Right ventricle myocardium superior (tissue), 1 donor: ENCODE measurements at places on chromosomes 13 and 19. TPM values are rescaled to one million over a fixed set of nuclear protein-coding genes. Genes with fewer than 3 reads are reported as not detected.

The PTGIR gene
- total RNA-seq: 2.6 TPM

The ACOD1 gene
- total RNA-seq: not detected

The ZNF433 gene
- total RNA-seq: 3.8 TPM

The INSR gene
- total RNA-seq: 71.9 TPM

The FSTL3 gene
- total RNA-seq: 27.4 TPM

The SLC7A10 gene
- 0.13 TPM for total RNA-seq

GRCh38 chr13:101382086-101382485 is 34.2 kb downstream of the NALCN start:
- DNase-seq: no peak

DNA sequence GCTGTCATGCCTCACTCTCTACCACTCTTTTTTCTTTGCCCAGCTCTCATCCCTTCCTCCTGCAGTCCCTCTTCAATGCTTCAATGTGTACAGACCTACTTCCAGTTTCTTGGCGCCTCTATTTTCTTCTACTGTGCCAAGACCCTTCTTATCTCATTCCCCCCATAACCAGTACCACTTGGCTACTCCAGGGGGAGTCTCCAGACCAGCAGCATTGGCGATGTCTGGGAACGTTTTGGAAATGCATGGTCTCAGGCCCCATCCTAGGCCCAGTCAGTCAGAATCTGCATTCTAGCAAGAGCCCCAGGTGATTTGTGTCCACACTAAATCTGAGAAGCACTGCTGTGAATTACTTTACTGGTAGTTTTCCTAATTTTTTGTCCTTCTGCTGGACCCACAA is 198.2 kb downstream of the SLC7A1 start:
- no peak for DNase-seq

GRCh38 chr19:48818234-48818820 is 7.5 kb upstream of the BCAT2 start:
- DNase-seq: no peak

DNA sequence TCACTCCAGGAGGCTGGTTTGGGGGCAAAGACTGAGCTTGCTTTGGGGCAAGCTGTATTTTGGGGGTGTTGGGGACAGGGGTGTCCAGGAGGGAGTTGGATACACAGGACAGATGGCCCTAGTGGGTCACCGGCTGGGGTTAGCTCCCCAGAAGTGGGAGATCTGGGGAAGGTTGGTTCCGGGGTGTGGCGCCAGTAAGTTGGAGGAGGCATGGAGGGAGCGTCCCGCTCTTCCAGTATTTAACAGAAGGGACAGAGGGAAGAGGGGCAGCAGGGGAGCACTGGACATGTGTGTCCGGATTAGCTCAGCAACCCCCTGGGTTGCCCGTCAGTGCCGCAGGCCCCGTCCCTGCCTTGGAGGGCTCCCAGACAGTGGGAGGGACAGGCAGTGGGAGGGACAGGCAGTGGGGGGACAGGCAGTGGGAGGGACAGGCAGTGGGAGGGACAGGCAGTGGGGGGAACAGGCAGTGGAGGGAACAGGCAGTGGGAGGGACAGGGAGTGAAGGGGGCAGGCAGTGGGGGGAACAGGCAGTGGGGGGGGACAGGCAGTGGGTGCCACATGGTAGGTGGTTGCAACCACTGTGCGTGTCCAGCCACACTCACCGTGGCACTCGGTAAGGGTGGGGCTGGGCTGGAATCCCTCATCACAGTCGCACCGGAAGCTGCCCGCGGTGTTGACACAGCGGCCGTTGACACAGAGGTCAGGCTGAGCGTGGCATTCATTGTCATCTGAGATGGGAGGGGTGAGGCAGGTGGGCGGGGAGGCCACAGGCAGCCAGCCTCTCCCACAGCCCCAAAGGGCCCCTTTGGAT is 33.2 kb downstream of the CCL25 start:
- no peak for DNase-seq

DNA sequence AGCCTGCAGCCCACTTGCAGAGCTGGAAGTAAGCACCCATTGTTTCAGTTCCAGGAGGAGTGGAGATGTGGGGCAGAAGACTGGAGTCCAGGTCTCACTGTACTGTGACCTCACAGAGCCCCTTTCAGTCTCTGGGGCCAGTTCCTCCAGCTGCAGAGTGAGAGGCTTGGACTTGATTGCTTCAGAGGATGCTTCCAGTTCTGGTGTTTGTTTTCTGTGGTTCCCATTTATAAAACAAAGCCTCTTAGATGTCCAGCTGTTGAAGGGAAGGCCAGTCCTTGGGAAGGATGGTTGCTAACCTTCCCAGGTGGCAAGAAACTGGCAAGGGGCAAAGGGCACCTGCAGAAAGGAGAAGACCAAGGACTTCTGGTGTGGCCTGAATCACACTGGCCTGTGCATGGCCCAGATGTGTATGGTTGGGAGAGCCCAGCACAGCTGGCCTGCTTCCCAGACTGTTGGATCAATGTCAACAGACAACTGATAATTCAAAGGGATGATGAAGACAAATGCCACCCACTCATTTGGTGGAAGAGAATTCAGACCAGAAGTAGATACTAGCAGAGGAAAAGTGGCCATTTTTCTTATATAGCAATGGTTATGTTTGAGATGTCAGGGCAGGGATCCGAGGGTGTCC is 218.5 kb downstream of the ZNF536 start:
- DNase-seq: no peak

- DNase-seq: no peak
Measured at GRCh38 chr19:39401070-39401548, 5.5 kb upstream of the ZFP36 start.

GRCh38 chr19:33410915-33411401 is 37.4 kb downstream of the CEBPG start:
- DNase-seq: peak; percentile 20

DNA sequence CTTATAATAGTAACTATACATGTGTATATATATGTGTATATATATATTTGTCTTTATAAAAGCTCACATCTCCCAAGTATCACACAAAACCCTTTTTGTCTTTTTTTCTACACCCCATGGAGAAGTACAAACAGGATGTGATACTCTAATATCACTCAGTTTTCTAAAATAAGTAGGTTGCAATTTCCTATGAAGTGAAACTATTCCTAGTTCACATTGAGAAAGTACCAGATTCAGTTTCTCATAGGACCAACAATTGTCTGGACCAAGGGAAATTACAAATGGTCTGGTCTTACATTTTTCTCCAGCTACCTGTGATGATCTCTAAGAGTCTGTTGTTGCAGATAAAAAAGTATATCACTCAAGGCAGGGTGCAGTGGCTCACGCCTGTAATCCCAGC is 17.9 kb upstream of the LILRB1 start:
- DNase-seq: no peak

DNA sequence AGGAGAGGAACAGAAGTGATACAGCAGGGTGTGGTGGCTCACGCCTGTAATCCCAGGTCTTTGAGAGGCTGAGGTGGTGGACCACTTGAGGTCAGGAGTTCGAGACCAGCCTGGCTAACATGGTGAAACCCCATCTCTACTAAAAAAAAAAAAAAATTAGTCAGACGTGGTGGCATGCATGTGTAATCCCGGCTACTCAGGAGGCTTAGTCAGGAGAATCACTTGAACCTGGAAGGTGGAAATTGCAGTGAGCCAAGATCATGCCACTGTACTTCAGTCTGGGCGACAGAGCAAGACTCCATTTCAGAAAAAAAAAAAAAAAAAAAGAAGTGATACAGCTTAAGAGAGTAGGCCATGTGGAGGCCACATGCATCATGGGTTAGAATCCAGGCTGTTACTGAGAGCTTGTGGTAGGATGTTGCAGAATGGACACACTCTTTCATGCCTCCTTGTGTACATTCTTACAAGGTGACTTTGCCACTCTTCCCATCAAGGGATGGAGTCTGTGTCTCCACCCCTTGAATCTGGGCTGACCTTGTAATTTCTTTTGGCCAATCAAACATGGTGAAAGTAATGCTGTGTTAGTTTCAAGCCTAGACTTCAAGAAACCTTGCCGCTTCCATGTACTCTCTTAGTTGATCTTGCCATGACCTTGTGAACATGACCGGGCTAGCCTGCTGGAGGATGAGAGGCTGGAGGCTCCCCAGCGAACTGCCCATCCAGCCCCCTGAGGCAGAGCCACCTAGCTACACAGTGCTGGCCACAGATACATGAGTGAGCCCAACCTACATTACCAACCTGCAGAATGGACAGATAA is 12.3 kb downstream of the FAM187B start:
- no peak for DNase-seq

- no peak for DNase-seq
Measured at GRCh38 chr19:43759515-43759914, 4.8 kb upstream of the SMG9 start.

DNA sequence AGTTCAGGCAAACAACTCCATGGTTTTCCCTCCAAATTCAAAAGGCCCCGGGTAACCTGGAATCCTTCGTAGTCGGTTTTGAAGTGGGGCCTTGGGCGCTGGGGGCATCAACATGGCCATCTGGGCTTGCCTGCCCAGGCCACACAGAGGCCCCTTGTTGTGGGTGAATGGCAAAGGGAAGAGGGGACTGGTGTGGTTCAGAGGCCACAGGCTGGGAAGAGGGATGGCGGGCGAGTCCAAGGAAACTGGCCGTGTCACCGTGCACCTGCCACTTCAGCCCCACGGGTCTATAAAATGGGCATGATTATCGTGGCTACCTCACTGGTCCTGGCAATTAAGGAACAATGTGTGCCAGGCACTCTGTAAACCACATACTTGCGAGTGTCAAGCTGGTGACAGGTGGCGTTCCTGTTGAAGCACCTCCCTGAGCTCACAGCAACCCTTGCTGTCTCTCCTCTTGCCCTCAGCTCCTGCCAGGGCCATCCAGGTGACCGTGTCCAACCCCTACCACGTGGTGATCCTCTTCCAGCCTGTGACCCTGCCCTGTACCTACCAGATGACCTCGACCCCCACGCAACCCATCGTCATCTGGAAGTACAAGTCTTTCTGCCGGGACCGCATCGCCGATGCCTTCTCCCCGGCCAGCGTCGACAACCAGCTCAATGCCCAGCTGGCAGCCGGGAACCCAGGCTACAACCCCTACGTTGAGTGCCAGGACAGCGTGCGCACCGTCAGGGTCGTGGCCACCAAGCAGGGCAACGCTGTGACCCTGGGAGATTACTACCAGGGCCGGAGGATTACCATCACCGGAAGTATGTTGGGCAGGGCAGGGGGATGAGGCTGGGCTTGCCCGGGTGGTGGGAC is 1.3 kb downstream of the LSR start:
- no peak for DNase-seq

GRCh38 chr19:29415507-29415906 is 110.3 kb upstream of the VSTM2B start:
- no peak for DNase-seq

DNA sequence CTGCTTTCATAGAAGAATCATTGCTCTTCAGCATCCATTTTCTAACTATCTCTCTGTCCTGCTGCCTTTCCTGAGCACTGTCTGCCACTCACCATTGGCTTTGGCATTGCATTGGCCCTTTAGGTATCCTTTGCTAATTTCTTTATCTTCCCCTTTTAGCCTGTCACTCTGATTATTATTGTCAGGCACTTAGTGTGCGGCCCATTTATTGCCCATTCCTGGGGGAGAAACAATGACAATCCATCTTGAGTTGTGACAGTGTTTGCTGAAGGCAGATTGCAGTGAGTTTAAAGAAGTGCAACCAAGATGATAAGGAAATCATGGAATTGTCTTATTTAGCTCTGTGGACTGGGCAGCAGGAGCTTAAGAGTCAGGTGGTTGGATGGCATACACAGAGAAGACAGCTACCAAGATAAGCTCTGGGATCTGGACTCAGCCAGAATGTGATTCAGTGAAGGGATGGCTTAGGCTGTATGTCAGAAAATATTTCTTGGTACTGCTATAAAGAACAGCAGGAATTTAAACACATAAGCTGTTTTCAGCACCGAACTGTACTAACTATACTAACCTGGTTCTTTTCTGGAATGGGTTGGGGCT is 25.3 kb downstream of the B3GLCT start:
- no peak for DNase-seq

- DNase-seq: peak; percentile 87
Measured at GRCh38 chr19:18300930-18301717, 19.7 kb upstream of the JUND start.

- DNase-seq: no peak
Measured at GRCh38 chr13:112065867-112066623, 904 bp upstream of the SOX1 start.

DNA sequence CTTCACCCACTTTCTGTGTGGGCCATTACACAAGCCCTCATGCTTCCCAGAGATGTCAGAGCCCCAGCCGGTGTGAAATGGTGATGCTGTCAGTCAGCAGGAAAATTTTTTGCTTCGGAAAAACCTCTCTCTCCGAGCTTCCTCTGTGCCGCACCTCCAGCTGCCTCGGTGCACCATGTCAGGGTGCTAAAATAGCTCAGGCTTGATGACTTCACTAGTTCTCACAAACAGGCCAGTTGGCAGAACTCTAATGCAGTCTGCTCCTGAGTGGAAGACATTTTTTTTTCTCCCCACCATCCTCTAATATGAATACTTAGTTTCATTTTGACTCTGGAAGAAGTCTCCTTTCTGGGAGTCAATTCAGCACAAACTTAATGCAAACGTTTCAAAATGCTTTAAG is 71.3 kb downstream of the KLF12 start:
- peak; percentile 68 for DNase-seq

DNA sequence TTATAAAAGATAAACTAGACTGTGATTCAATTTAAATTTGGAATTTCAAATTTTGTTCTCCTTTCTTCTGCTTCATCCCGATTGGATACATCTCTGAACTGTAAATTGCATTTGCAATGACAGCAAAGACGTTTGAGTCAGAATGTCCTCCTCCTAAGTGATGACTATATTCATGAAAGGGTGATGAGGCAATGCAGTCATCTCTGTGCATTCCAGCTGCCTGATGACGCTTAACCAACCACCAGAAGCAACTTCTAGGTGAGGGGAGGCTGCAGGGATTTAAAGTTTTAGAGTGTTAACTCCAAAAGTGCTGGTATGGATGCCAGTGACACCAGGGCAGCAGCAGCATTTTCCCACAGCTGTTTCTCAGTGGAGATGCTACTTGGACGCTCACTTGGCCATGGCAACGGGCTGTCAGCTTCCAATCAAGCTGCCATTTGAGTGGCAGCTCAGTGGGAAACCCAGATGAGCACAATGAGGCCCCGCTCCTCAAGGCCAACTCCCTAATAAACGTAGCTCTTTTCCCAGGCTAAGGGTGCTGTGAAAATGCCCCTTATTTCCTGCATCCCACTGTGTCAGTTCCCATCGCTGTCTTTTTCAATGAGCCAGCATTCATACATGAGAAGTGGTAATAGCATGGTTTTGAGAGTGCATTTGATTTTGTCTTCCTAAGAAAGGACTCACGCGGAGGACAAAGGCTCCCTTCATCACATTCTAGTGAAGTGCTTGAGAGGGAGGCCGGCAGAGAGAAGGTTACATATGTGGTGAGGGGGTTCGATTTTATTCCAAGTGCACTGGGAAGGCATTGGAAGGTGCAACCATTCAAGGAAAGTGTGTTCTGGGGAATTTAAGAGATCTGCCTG is 45.2 kb upstream of the AMER2 start:
- no peak for DNase-seq

DNA sequence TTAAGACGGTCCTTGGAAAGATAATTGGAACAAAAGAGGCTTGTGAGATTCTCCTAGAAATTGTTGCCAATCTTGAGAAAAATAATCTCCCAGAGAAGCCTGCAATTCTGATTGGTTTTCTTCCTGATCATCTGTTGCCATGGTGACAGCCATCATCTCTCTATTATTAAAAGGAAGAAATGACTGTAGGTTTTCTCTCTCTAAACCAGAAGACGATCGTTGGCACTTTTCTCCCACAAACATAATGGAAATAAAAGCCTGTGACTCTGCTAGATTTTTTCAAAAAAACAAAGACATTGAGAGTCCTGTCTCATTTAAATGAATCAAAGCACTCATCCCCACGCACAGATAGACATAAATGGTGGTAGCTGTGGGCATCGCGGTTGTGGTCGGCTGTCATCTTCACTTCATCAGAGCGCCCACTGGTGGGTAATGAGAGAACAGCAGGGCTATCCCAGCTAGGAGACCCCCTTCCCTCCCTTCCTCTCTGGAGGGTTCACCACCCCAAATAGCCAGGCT is 21.7 kb upstream of the CALM3 start:
- DNase-seq: no peak
